ENCODE measurements at places on chromosomes 12 and 14.

DNA sequence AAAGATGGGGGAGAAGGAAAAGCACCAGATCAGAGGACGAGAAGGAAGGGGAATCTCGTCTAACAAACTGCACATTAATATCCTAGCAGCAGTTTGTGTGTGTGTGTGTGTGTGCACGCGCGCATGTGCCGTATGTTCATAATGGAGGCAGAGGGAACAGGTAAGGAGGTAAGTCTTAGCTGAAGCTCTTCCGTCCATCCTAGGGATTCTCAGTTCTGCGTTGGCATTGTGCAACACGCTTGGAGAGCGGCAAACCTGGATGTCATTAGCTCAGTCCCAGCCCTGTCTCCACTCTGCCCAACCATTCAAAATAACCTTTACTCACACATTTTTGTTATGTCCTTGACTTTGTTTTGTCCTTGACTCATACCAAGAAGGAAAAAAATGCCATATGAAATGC, 1.6 kb upstream of the C1R start:
- peak; percentile 62 for DNase-seq

DNA sequence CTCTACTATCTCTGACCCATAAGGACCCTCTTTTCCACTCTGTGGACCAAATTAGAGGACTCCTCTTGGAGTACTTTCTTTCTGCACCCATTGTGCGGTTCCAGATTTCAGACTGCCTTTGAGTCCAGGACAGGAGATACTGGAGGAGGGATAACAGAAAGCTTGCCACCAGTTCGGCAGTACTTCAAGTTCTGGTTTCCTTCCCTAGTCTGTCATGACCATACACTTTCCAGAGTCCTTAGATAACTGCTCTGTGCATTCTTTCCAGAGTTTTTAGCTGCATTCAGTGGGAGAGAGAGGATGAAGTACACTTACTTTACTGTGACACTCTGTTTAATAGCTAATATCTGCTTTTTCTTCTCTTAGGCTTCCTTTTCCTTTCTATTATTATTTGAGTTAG, 54.8 kb upstream of the OSBPL8 start:
- DNase-seq = no peak

DNA sequence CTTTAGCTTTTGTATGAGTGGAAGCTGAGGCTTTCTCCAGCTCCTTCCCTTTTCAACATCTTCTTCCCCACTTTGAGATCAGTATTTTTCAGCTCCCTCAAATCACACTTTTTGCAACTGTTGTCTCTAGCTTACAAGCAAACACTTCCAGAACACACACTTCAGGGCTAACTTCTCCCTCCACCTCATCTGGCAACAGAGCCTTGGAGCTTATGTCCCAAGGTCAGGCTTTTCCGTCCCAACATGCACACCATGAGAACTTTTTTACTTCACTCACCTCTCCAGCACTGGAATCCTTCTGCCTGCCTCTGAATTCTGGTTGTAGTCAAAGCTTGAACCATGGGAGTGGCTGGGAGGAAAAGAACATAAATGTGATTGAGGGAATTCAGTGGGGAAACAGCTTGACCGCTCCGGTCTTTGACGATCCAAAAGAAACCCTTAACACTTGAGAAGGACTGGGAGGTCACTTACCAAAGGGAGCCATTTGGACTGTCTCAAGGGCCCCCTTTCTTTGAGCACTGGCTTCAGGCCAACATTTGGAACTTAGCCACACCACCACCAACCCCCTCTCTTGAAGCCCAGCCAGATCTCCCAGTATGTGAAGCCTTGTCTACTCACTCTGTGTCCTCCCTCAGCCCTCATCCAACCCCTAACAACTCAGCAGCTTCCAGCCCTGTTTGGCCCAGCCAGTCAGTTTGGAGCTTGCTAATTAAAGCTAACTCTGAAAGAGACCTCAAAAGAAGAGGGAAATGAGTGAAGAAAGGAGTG, 3.9 kb upstream of the BLOC1S1 start:
- no peak for DNase-seq

GRCh38 chr12:65566751-65567150, 257.5 kb upstream of the HMGA2 start:
- no peak for DNase-seq

- DNase-seq = no peak
Observed at GRCh38 chr14:102007916-102008418, 43.6 kb downstream of the DYNC1H1 start.

- no peak for DNase-seq
Observed at GRCh38 chr14:62626416-62626815, 418.8 kb downstream of the KCNH5 start.

GRCh38 chr12:111798182-111798581, 31.4 kb downstream of the ALDH2 start:
- no peak for DNase-seq

DNA sequence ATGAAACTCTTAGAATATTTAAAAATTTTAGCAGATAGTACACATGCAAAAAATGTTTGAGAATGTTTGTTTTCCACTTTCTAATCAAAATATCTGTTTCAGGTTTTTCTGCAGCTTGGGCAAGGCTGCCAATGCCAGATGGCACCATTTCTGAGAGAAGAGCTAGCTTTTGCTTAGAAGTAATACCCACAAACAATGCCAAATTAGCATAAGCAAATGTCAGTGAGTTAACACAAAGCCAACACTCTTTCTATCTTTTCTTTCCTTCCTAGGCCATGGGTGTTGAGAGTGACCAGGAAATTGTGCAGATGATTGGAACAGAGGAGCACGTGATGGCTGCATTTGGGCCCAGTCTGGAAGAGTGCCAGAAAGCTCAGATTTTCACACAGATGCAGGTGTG, 35.2 kb downstream of the POLR3B start:
- no peak for DNase-seq

Data from AG08395 (cell line).